ENCODE measurements at places on chromosomes 13 and 19.

DNA sequence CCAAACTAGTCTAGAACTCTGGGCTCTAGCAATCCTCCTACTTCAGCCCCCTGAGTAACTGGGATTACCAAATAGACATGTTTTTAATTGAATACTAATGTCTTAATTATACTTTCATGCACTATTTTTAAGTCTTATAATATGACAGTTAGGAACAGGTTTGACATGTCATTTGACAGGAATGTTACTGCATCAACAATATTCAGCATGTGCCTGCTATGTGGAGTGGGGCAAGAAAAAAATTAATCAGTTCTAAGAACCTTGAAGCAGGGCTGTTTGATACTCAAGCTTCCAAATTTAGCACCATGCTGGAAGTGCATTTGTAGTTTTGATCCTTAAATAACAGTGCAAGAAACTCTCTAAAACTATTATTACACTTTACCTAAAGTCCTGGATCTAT is 265.3 kb downstream of the MZT1 start:
- DNase-seq: no peak

GRCh38 chr13:26820871-26821270 is 60.3 kb upstream of the GPR12 start:
- no peak for DNase-seq

DNA sequence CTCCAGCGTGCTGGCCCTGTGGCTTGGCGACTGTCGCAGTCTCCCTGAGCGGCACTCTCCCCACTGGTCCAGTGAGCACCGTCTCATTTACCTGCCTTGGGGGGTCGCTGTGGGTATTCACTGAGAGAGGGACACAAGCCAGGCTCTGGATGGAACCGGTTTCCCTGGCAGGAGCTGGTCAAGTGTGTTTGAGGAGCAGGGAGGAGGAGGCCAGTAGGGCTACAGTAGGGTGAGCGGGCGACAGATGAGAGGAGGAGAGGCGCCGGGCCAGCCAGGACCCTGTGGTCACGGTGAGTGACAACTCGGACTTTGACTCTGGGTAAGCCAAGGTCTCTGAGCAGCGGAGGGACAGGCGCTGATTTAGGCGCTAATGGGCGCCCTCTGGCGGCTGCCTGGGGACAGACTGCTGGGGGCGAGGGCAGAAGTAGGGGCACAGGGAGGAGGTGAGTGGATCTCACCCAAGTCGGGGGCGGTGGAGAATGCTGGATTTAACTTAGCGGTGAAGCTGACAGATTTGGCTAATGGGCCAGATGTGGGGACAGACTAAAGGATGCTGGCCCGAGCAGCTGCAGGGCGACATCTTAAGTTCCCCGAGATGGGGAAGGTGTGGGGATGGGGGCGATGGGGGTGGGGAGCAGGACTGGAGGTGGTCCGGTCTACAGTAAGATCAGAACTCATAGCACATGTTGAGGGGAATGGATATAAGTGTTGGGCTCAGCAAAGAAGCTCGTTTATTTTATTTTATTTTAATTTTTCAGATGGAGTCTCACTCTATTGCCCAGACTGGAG is 4.7 kb upstream of the PRMT1 start:
- DNase-seq: peak; percentile 89

- no peak for DNase-seq
Observed at GRCh38 chr13:43805681-43806128, 18.9 kb upstream of the ENOX1 start.

DNA sequence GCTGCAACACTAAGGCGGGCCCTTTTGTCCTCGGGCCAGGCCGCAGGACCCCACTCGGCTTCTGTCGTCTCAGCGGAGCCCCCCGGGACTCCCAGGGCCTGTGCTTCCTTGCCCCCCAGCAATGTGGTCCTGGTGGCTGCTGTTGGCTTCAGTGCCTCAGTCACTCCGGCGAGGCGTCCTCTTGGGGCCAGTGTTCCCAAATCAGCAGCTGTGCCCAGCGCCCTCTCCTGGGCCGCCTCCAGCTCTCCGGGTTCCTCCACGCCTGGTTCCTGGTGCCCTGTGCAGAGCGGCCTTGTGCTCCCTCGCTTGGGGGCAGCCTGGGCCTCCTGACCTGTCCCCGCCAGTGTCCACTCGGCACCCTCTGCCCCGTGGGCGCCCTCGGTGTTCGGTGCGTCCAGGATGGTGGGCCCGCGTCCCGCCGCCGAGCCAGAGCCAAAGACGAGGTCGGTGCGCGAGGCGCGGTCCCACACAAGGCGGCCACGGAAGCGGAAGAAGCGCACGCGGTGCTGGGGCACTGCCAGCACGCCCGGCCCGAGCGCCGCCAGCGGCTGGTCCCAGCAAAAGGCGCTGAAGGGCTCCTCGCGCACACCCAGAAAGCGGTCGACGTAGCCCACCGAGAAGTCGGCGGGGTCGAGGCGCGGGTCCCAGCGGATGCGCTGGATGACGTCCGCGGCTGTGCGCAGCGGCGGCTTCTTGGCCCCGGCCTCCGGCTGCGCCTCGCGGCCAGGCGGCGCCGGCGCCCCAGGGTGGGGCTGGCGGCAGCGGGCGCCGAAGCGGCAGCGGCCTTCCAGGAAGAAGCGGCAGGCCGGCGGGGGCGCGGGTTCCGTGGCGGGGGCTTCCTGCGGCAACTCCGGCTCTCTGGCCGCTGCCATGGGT is 685 bp downstream of the LENG9 start:
- peak; percentile 82 for DNase-seq

DNA sequence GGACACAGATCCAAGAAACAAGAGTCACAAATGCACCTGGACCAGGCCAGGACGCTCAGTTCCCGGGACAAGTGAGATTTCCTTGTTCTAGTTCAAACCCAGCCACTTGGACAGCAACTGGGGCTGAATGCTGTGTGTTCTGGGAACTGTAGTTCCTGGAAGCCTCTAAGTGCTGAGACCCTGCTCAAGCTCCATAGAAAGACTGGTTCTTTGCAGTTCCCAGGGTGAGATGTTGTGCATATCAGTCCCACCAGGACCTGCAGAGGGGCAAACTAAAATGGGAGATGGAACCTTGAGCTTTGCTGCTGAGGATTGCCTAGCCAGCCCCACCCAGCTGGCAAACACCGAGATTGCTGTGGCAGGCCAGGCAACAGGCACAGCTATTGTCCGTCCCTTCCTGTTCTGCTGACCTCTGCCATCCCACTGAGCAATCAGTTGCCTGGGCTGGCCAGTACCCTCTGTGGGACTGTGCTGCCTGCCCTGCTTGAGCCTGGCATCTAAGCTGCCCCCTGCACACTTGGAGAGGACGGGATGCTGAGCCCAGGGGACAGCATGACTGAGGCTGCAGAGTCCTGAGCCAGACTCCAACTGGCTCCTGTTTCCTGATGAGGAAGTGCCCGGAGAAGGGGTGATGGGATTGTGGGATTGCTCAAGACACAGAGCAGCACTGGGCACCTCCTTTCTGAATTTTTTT is 1.4 kb upstream of the GIPC1 start:
- DNase-seq: no peak

GRCh38 chr13:27790523-27790922 is 1.8 kb upstream of the GSX1 start:
- DNase-seq: no peak

DNA sequence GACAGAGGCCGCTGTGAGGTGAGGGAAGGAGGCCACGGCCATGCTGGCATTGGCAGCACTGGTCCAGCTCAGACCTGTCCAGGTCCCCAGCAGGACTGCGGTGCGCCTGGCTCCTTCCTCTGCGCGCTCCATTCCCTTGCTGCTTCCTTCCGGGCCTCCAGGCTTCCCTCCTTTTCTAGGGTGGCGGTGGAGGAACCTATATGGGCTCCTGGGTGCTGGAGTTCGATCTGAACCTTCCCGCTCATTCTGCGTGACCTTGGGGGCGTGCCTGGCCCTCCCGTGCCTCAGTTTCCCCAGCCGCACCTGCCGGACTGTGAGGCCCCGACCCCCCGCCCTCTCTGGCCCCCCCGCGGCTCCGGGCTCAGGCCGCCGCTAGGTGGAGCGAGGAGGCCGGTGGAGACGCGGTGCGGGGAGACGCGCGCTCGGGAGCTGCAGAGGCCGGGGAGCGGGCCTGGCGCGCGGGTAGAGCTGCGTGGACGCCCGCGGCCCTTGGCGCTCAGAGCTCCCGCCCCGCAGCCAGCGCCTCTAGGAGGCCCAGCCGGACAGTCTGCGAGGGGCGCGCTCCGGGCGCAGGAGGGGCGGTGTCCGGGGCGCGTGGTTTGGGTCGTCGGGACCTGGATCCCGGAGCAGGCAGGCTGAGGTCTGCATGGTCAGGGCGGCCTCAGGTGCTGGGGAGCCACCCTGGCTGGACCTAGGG is 29.9 kb downstream of the EFNA2 start:
- DNase-seq: no peak

GRCh38 chr19:57934820-57935665 is at the start of gene ZNF418:
Gene ZNF418 (minus strand): TSS chr19:57935402. CDS start chr19:57933822, 1,580 bp downstream.
- DNase-seq: no peak

DNA sequence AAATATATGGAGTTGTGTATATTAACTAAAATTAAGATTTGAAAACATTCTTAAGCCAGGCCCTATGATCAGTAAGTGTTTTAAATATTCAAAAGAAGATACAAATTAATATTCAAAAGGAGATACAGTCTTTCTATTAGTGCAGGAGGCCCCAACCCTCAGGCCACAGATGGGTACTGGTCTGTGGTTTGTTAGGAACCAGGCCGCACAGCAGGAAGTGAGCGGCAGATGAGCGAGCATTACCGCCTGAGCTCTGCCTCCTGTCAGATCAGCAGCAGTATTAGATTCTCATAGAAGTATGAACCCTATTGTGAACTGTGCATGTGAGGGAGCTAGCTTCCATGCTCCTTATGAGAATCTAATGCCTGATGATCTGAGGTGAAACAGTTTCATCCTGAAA is 232.9 kb downstream of the FOXO1 start:
- DNase-seq: no peak

GRCh38 chr19:50501568-50502475 is 9.2 kb downstream of the JOSD2 start:
- no peak for DNase-seq

- no peak for DNase-seq
Observed at GRCh38 chr13:101655435-101655834, 203.0 kb downstream of the ITGBL1 start.

DNA sequence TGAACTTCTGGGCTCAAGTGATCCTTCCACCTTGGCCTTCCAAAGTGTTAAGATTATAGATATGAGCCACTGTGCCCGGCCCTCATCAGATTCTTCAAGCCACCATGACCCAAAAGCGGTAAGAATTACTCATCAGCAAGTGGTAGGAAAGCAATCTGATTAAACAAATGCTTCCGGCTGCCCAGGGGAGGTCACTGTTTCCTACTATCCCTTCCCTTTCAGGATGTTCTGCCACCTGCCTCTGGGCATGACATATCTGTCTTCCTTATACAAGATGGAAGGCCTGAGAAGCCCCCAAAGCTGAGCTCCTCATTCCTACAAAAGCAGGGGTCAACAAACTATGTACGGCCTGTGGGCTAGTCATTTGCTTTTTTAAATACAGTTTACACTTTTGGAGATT is 7.0 kb downstream of the ABHD8 start:
- no peak for DNase-seq

DNA sequence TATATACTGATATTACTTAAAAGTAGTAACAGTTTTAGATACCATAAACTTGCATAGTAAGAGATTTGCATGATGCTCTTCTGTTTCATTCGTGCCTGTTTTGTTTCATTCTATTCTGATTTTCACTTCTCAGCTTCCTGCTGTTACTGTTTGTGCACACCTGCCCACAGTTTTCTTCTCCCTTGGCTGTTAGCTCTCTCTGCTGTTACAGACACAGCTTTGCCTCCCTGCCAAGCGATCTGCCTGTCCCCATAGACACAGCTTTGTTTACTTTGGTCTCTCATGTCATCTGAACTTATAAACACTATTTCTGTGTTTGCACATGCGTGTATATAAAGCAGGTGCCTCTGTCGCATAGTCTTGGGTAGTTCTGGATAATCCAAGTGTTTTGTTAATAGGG is 21.4 kb upstream of the UPF3A start:
- no peak for DNase-seq

DNA sequence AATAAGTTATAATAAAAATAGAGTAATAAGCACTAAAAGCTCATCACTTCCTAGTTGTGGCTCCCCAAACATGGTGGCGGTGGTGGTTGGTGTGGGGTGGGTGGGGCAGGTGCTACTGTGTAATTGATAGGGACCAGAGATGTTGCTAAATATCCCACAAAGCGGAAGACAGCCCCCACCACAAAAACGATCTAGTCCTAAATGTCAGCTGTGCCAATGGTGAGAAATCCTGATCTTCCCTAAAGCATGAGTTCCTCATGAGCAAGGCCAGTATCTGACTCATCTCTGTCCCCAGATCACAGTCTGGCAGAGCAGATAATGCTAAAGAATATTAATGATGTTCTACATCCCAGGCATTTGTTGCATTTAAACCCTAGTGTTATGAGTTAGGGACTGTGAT is 1.9 kb upstream of the EDDM13 start:
- no peak for DNase-seq

DNA sequence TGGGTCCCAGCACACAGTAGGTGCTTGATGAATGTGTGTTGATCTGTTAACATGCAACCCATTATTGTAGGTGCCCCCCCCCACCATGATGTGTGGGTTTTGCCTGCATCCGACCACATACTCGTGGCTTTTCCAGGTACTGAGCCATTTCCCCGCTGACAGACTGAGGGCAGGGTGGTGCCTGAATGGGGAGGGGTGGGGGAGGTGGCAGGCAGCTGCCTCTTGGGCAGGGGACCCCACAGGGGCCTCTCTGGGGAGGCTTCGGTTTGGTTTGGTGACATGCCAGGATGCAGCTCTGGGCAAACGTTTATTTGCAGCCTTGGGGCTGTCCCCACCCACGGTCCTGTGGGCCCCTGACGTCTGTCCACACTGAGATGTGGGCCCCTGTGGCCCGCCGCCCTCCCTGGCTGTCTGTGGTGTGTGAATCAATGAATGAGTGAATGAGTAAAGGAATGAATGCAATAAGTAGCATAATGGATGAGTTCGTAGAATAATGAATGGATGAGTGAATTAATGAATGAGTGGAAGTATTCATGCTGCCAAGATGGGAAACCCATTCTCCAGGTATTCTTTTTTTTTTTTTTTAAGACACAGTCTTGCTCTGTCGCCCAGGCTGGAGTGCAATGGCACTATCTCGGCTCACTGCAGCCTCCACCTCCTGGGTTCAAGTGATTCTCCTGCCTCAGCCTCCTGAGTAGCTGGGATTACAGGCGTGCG is 9.0 kb upstream of the JUND start:
- DNase-seq: peak; percentile 96

GRCh38 chr19:49700563-49700962 is 9.6 kb downstream of the CPT1C start:
- DNase-seq: no peak

DNA sequence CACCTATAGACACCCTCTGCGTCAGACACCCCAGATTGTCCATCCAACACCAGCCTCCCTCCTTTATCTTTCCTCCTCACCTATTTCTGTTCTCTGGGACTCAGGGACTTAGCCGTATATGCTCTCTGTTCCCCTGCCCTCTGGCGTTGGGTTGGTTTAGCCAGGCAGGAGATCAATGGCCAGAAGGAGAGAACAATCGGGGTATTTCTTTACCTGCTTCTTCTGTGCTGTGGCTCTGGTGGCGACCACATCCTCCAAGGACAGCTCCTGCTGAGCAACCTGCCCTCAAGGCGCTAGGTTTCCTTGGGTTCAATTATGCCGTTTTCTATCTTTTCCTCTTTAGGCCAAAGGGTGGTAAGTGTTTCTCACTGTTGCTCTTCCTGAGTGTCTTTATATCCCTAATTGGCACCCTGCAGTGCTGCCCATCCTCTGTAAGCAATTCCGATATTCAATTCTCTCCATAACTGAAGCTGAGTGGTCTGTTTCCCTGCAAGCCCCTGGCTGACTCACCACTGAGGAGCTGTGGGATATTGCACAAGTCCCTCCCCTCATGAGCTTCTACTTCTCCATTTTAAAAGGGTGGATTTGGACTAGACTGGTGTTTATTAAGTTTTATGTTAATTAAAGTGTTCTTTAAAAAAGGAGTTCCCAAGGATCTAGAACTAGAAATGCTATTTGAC is 63.7 kb upstream of the TMTC4 start:
- DNase-seq: no peak
